ENCODE measurements at places on chromosomes 16 and 17. TPM values are rescaled to one million over a fixed set of nuclear protein-coding genes. Genes with fewer than 3 reads are reported as not detected.

DNA sequence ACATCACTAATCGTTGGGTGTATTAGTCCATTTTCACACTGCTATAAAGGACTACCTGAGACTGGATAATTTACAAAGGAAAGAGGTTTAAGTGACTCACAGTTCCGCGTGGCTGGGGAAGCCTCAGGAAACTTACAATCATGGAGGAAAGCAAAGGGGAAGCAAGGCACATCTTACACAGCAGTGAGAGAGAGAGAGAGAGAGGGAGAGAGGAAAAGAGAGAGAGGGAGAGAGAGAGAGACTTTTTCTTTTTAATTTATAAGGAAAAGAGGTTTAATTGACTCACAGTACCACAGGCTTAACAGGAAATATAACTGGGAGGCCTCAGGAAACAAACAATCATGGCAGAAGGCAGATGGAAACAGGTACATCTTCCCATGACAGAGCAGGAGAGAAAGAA lies 41.7 kb downstream of the CNGB1 start:
- DNase-seq = no peak

GRCh38 chr17:47095268-47095667 lies 93.8 kb downstream of the CDC27 start:
- DNase-seq = no peak

DNA sequence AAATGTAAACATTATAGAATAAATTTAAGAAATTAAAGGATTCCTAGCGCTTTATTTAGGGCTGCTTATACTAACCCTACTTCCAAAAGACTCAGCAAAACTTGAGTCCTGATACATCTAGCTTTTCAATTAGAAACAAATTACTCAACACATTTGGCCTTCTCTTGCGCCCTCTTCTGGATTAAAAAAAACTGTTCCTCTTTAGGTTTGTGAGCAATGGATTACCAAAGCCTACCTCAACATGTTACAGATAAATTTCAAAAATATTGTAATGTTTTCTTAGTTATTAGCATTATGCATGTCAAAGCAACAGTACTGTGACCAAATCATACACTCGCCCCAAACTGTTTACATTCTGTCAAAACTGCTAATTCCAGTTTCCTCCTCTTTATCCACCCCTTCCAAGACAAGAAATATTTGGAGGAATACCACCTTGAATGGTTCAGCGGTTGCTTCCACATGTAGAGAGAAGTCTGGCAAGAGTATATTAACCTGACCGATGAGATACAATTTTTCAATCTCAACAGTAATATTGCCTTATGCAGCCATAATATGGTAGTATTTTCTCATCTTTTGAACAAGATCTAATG lies 2.7 kb downstream of the NUFIP2 start:
- DNase-seq = no peak

DNA sequence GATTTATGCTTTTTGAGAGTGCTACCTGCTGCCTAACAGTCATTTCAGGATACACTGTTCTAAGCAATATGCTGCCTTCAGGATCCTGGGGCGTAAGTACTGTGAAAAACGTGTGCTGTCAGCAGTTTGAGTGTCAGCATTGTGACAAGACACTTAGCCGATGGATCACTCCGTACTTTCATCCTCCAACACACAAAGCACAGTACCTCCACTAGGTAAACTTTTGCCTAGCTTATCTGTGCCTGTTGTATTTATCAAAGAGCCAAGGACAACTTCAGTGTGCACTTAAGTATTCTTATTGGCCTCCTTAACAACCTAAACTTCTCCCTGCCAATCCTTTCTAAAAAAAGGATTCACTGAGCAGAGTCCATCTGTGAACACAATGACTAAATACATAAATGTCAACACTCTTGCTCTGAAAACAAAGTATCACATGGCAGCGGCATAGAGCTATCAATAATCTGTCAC lies 33.8 kb upstream of the PHLPP2 start:
- DNase-seq = no peak

Gene MAP3K14
- 3.9 TPM for total RNA-seq

GRCh38 chr16:84765616-84766580 lies 53.9 kb upstream of the CRISPLD2 start:
- DNase-seq = no peak

GRCh38 chr16:17433577-17434451 lies 36.9 kb downstream of the XYLT1 start:
- no peak for DNase-seq

Gene FLYWCH1
- total RNA-seq = 36.1 TPM

DNA sequence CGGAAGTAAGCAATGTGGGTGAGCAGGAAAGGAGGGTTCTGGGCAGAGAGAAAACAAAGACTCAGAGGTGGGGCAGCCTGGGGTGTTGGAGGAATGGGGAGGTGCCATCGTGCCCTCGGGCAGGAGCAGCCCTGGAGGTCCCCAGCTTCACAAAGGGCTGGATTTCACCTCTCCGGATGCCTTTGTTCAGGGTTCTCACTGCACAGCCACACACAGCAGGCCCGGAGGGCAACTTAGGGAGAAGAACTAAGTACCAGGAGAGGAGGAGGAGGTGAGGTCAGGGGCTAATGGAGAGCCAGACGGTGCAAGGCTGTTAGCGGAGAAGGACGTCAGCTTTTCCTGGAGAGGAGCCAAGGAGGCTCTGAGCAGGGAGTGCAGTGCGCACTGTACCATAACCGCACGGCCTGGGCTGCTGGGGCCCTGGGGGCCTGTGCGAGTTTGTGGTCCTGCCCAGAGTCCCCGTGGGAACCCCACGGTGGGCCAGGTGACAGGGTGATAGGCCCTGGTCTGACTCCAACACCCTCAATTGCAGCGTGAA lies 9.3 kb downstream of the ARRB2 start:
- no peak for DNase-seq

- no peak for DNase-seq
Measured at GRCh38 chr16:17350207-17350606, 120.6 kb downstream of the XYLT1 start.

DNA sequence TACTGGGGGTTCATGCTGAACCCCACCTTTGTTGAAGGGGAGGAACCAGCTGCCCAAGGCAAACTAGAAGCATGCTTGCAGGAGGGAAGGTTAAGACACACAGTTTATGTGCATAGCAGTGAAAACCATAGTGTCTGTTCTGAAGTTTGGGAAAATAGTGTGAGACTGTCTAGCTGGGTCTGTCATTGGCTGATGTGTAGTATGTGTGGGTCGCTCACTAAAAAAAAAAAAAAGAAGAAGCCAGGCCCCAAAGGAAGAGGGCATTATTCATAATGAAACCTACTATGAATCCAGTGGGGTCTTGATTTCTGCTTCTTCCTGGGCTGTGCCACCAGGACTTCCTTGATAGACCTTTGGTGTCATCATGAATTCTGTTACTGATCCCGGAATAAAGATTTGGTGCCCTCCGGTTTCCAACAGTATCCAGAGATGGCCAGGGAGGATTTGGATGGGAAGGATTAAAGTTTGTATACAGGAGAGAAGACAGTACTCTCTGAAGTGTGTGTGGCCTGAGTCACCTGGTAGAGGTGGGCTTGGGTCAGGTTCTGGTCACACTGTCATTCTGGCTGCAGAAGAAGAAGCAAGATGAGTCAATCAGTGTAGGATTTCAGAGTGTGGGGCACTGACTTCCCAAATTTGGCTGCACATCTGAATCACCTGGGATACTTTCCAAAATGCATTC lies 220.3 kb downstream of the PRKCA start:
- no peak for DNase-seq

GRCh38 chr17:63675607-63676546 lies 24.0 kb downstream of the LIMD2 start:
- DNase-seq = no peak

Gene KRT36
- not detected for total RNA-seq

- no peak for DNase-seq
Measured at GRCh38 chr17:58568044-58568799, 53.8 kb upstream of the MTMR4 start.

DNA sequence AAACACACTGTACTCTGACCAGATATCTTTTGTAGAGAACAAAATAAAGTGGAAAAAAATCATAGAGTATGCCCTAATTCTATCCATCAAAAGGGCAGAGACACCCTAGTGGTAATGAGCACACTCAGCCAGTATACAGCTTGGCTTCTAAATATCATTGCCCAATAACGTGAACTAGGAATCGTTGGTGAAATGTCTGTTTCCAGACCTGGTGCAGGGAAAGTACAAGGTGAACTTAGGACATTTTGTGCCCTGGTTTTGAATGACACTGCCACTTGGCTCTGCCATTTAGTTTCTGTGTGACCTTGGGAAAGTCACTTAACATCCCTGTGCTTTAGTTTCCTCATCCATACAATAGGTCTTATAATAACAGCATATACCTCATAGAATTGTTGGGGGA lies 13.7 kb downstream of the AMFR start:
- DNase-seq = no peak

- DNase-seq = no peak
Measured at GRCh38 chr17:8631554-8631877, 991 bp upstream of the MYH10 start.
